ENCODE measurements at places on chromosomes 3 and 15.

- no peak for DNase-seq
Observed at GRCh38 chr3:23797491-23797890, 8.3 kb upstream of the UBE2E1 start.

DNA sequence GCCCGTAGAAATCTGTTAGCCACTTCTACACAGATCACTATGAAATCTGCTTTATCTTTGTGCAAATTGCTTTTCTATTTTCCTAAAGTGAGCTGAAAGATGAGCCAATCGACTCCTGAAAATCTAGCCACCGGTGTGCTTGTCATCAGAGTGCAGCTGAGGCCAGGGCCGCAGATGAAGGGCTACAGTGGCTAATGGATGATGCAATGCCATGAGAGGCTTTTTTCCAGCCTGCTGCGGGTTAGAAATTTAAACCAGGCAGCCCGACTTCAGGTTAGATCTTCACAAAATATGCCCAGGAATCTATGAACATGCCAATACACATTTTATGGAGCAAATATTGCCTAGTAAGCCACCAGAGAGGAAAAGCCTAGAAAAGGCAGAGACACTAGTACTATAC lies 948.2 kb upstream of the CFAP20DC start:
- DNase-seq: no peak

DNA sequence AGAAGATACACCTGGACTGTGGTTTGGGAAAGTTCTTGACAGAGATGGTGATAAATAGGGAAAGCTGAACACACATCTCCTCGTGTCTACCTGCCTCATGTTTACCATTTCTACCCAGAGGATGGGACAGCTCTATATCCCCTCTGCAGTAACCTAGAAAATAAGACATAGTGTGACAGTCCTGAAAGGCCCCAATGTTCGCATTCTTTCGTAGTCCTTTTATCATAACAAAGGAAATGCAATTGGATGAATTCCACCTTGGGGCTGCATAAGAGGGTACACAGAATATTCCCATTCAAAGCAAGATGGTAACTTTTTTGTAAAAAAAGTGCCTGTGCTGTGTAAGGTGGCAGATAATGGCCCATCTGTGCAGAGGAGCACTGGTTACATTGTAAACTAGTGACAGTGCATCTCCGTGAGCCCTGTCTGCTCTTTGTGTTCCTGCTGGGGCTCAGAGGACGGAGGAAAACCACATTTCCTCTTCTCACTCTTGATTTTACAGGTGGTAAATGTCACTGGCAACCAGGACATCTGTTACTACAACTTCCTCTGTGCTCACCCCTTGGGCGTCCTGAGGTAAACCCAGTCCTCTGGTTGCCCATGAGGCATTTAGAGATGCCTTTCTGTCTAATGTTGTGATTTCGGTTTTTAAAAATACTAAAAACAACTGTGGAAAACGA lies 74.3 kb downstream of the SIDT1 start:
- DNase-seq: no peak

GRCh38 chr3:160830796-160831195 lies 74.8 kb downstream of the PPM1L start:
- DNase-seq: no peak

DNA sequence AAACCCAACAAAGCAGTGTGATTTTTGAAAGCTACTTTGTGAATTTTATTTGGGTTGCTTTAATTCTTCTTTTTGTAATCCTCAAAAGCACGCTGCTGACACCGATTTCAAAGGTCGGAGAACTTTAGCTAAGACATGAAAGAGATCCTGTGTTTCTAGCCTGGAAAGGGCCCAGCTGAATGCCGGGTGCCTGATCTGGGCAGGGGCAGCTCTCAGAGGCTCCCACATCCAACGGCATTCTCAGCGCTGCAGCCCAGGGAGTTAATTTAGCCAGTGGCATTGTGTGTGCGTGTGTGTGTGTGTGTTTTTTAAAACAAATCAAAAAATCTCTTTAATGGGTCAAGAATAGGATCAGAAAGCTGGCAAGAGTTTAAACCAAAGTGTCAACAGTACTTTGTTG lies 6.6 kb downstream of the RBP1 start:
- DNase-seq: no peak

DNA sequence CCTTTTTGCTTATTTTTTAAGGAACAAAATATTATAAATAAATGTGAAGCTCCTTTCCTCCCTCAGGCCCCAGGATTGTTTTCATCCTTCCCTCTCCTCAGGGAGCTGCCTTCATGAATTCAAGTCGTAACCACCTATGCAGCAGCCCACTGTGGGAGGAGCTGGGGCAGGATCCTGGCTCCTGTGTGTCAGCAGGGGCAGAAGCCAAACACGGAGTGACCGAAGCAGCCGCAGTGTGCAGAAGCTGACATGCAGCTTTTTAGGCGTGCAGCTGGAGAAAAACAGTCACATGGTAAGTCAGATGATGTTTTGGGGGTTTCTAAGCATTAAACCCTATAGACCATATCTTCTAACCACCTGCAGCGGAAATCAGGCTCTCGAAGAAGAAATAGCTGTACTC lies 231.3 kb downstream of the OCA2 start:
- no peak for DNase-seq

DNA sequence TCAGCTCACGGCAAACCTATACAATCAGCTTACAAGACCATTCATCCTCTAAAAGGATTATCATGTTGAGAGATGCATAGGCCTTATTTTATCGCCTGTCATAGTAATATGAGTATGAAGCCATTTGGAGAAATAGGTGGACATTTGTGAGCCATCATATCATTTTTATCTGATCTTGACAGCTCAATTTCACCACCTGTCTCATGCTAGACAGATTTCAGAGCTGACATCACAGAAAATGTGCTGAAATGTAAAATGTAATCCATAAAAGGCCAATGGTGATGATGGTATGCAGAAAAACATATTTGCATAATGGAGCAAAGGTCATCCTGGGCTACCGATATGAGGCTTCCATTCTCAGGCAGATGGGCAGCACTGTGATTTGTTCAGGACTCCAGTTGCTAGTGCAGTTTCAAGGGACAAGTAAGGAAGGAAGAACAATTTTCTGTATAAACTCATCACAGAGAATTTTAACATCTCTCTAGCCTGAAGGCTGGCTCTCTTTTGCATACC lies 221.5 kb downstream of the ULK4 start:
- DNase-seq: no peak

DNA sequence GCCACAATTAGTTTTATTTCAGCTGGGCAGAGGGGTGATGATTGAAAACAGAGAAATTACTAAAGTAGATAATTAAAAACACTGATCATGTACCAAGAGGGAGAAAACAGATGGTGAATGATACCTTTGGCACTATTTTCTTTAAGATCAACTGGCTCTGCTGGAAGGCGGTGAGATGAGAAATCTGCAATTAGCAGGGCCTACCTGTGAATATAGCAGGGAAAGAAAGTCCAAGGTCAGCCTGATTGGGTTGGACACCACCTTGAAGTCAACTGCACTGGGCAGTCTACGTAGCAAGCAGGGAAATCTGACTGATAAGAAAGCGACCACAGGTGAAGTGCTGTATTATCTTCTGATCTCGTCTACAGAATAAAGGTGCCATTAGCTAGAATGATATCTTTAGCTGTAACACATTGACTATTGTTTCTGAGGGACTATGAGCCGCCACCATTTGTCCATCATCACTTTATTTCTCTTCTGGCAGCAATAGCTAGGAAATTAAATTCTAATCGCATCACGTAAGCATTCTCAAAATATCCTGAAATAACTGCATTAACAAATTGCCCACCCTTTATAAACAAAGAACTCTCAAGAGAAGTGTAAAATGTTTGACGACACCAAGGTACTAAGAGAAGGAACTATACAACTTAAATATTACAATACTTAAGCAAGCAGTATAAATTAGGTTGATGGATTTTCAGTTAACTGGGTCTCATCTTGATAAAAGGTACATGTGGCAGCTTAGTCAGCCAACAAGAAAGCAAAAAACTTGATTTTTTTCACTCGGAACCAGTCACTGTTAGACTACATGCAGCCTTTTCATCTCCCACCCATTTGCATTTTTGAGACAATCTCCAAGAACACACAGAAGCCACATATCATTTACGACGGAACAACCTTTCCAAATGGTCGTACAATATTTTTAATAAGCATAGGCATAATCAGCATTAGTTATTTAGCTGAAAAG lies 1.3 kb downstream of the NEDD4 start:
- DNase-seq: no peak

DNA sequence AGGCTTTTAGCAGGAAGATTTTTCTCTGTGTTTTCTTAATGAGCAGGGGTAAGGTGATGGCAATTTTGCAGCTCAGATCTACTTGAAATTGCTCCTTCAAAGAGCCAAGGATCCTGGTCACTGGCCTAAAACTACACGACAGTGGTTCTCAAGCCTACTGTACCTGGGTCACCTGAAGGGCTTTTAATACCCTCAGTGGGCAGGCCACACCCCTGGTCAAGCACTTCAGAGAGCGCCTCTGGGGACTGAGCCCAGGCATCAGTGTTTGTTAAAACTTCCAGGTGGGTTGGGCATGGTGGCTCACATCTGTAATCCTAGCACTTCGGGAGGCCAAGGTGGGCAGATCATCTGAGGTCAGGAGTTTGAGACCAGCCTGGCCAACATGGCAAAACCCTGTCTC lies 158.4 kb downstream of the FAM43A start:
- DNase-seq: no peak

- DNase-seq: no peak
Observed at GRCh38 chr3:190676481-190676880, 162.6 kb downstream of the IL1RAP start.

GRCh38 chr3:77040926-77041722 lies 1.2 kb downstream of the ROBO2 start:
- DNase-seq: no peak

- no peak for DNase-seq
Observed at GRCh38 chr15:37880009-37880834, 54.2 kb upstream of the TMCO5A start.

DNA sequence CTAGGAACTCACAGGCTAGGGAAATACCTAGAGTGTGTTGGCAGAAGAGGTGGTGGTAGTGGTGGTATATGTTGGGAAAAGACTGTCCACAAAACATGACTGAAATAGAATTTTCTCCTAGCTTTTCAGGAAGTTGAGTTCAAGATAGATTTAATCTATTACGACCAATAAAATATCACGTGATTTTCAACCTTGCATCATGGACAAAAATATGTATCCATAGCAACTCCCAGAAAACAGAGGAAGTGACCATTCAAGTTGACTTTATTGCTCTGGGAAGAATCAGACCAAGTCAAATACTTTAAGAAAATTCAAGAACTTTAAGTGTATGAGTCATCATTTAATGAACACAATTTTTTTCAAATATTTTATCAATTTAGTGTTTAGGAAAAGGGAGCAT lies 347.0 kb upstream of the ZNF385D start:
- no peak for DNase-seq

- no peak for DNase-seq
Observed at GRCh38 chr15:75666823-75667501, 19.2 kb downstream of the SNX33 start.

DNA sequence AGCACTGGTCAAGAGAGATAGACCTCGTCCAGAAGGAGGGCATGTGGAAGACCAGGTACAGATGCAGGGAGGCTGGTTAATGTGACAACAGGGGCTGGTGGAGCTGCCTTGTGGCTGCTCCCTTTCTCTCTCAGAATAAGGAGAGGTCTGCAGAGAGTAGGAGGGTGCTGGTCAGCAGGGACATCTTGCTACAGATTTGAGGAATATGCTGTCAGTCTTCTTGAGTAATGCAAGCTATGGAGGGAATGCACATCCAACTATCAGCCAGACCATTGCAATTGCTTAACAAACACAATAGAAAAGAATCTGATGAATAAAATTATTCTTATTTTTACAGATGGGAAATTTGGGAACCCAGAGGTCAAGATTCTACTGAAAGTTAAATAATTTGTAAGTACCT lies 20.3 kb upstream of the SIAH2 start:
- DNase-seq: no peak

- no peak for DNase-seq
Observed at GRCh38 chr3:120780977-120781376, 38.4 kb downstream of the GTF2E1 start.

- DNase-seq: no peak
Observed at GRCh38 chr15:75697523-75697922, 15.1 kb downstream of the CSPG4 start.

DNA sequence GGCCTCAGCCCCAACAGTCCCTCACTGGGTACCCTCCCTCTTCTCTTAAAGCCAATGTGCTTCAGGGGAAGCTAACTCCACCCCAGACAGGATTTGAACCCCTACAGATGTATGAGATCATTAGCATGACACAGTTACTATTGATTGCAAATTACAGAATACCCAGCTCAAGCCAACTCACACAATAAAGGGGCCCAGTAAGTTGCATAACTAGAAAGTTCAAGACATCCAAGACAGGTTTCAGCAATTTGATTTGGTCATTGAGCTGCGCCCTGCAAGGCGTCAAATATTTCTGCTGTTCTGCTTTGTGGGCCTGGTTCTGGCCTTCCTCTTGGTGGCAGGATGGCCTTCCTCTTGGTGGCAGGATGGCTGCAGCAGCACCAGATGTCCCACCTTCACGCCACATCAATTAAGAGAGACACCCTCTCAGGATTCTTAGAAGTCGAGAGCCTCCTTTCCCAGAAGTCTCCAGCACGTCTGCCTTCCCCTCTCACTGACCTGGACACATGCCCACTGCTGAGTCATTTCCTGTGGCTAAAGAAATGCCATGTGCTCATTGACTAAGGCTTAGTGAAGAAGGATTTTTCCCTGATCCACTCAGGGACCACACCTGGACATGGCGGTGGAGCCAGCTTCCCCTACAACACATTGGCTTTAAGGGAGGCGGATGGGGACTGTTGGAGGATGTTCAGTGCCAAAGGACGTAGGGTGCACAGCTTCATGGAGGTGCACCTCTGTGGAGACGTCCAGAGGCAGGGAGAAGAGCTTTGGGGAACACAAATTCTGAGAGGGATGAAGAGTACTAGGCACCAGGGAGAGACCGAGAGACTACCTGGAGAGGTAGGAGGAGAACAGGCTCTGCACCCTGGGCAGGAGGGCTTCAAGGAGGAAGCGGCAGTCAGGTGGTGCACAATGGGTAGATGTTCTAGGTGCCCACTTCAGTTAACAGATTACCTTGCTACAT lies 49.1 kb downstream of the DNASE1L3 start:
- no peak for DNase-seq

DNA sequence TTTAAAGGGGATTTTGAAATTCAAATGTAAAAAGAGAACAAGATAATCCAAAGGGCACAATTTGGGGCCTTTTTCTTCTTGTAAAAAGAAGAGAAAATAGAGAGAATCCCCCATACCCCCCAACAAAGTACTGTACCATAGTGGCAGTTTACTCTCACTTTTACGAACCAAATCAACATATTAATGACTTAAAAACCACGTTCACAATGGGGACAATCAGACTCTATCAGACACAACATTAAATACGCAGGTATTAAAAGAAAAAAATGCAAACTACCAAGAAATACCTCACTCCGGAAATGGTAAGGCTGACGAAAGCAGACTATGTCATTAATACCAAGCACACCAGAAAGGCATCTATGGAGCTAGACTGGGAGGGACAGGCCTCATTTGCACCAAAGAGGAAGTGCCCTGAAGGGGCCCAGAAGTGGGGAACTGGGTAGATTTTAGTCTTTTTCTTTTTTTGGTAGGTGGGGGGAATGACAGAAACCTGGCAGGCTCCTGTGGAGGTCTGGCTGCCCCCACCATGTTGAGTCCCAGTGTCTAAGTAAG lies 134.3 kb downstream of the TIGIT start:
- DNase-seq: no peak

GRCh38 chr3:18071833-18072232 lies 329.4 kb upstream of the TBC1D5 start:
- no peak for DNase-seq

- peak; percentile 40 for DNase-seq
Observed at GRCh38 chr3:156816091-156816793, 9.9 kb upstream of the LEKR1 start.

GRCh38 chr3:135458541-135459322 lies 506.8 kb upstream of the PPP2R3A start:
- no peak for DNase-seq

Measured in stimulated activated naive CD4-positive, alpha-beta T cell treated with Interleukin-2 at 50 U/mL for 16 hours (primary cell).